ENCODE measurements at places on chromosomes 16 and 17.

- DNase-seq: no peak
These were observed 8.1 kb downstream of the METTL16 start for GRCh38 chr17:2503627-2504026.

- no peak for DNase-seq
These were observed 4.7 kb upstream of the ASGR2 start for GRCh38 chr17:7119314-7119713.

- no peak for DNase-seq
These were observed 1.2 kb downstream of the CHST5 start for GRCh38 chr16:75534560-75535205.

DNA sequence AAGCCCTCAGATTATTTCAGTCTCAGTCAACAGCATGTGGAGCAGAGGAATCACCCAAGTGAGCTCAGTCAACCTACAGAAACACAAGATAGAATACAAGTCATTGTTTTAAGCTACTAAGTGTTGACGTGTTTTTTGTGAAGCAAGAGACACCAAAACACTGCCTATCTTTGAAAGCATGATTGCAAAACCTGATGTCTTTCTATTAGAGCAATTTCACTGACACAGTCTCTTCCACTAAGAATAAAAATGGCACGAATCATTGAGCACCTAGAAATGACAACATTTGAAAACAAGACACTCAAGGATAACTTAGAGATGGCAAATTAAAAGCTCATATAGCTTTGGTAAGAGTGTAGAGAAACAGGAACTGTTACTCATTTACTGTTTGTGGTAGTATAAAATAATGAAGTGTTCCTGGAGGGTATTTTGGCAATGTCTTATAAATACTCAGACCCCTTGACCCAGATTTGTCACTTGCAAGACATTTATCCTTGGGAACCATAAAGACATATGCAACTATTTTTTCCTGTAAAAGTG lies 407.1 kb upstream of the XYLT1 start:
- no peak for DNase-seq

GRCh38 chr16:81238296-81239011 lies at the start of gene BCO1:
Gene BCO1, plus strand, starts transcription at chr16:81238689. Its CDS starts 220 bp downstream, at chr16:81238909.
- DNase-seq: no peak

- no peak for DNase-seq
These were observed 23.1 kb upstream of the BAHCC1 start for GRCh38 chr17:81371910-81372760.

DNA sequence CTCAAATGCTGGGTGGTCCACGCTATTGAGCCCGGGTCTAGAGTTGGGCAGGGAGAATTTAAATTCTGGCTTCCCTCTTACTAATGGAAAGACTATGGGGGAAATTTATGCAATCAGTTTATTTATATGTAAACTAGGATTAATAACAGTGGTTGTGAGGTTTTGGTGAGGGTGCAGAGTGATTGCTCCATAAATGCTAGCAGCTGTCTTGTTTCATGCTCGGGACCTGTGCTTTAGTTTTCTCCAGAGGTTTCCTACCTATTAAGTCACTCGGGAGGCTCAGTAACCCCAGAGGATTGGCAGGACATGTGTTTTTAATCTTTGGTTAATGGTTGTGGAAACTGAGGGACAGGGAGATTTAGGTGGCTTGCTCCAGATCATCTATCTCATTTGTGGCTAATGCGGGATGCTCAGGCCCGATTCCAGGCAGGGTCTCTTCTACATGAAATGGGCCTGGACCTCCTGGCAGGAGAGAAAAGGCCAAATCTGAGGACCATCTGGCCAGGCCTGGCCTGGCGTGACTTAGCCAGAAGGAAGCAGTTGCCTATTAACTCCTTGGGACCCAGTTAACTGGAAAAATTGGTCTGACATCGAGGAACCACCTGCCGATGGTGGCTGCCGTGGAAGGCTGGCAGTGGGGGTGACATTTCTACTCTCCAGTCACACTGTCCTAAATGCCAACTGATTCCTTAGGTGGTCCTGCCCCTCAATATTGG lies 2.1 kb downstream of the PRCD start:
- no peak for DNase-seq

GRCh38 chr16:49350265-49351095 lies 23.1 kb upstream of the C16orf78 start:
- DNase-seq: peak; percentile 4

GRCh38 chr16:1678500-1679098 lies 520 bp downstream of the JPT2 start:
- DNase-seq: peak; percentile 29

DNA sequence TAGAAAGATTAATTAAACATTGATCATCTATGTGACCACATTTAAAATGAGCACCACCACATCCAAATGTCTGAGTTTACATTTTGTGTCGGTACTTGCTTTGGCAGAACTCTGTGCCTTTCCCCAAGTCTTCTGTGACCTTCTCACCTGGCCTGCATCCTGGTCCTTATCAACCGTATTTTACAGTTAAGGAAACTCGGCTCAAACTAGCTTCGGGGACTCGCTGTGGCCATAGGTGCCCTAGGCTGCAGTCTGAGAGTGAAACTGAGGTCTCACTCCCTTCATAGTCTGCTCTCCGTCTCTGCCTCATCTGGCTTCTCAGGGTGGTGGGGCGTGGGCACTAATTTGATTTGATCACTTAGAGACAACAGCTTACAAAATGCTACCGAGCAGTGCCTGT lies 555.5 kb downstream of the WWOX start:
- DNase-seq: no peak

- DNase-seq: no peak
These were observed 70.2 kb downstream of the SPAG9 start for GRCh38 chr17:51050291-51051033.

DNA sequence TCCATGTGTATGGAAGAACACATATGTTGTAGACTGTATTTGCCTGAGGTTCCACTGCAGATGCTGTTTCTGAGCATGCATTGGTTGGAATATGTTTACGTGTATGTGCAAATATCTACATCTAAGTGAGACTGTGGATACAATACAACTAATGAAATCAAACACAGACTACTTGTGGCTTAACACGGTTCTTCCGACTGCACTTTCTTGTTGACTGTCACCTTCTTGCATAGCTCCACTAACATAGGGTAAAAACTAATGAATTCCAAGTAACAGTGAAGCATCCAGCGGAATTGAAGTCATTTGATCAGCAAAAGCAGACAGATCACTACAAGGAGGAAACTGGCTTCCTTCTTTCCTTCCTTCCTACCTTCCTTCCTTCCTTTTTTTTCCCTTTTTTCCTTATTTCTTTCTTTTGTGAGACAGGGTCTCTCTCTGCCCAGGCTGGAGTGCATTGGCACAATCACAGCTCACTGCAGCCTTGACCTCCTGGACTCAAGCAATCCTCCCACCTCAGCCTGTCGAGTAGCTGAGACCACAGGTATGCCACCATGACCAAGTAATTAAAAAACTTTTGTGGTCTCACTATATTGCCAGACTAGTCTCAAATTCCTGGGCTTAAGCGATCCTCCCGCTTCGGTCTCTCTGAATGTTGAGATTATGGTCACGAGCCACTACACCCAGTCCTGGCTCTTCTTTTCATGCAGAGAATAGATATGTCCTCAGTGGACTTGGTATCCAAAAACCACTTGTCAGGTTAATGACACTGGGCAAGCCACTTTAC lies 22.0 kb upstream of the CCL1 start:
- DNase-seq: no peak

DNA sequence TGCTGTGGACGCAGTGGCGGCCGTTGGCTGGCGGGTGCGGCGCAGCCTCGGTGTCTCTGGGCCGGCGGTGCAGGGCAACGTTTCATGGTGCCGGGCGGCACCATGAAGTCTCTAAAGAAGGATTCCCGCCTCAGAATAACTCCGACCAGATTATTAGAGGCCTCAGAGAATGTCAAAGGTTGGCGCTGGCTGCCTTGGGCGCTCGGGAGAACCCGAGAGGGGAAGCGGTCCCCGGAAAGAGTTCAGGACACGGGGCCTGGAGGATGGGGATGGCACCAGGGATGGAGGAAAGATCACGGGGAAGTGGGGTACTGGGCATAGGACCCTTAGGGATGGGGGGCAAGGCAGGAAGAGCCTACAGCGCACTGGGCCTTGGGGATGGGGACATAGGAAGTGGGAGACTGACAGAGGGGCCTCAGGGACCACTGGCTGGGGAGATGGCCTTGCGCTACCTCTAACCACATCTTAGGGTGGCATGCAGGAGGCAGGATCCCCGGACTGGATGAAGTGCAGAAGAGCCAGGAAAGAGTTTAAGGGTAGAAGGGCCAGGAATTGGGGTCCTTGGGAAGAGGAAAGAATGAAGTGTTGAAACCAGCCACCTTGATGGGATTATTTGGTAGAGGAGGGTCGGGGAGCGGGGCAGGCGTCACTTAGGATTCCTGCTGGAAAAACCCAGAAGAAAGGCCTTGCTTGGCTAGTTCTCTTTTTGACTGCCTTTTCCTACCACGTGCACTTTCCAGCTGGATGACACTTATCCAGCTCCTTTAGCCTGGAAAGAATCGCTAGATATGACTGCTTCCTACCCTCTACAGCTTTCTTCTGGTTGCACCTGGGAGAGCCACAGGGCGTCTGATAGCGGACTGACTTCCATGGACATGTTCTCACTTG lies 578 bp downstream of the MYCBPAP start:
- no peak for DNase-seq

DNA sequence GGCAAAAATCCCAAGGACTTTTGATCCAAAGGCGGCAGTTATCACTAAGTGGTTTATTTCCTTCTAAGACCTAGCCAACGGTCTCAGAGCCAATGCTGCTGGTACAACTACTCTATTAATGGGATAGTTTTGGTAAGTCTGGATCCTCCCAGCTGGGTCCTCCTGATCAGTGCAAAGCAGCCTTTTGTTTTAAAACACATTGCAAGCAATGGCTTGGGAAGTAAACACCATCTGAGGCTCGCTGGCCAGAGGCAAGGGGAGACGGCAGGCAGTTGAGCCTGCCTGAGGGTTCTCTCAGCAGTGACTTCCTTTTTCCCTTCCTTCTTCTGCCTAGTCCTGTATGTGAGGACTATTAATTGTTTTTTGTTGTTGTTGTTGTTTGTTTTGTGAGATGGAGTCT lies 1.6 kb upstream of the SLC5A10 start:
- no peak for DNase-seq

DNA sequence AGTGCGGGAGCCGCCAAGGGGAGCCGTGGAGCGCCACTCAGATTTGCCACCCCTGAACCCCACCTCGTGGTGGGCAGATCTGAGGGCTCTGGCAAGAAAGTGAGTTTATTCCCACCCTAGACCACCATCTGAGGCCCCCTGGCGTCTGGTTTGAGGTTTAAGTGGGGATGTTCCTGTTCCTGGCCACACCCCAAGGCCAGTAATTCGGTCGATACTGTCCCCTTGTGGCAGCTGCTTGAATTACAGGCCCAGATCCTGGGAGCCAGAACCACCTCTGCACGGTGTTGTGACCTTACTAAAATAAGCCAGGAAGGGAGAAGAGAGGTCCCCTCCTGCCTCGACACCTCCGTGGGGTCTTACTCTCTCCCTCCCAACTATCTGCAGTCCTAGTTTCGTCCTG lies 3.3 kb upstream of the LAT start:
- no peak for DNase-seq

GRCh38 chr16:87979352-87979751 lies 28.1 kb downstream of the BANP start:
- DNase-seq: no peak

DNA sequence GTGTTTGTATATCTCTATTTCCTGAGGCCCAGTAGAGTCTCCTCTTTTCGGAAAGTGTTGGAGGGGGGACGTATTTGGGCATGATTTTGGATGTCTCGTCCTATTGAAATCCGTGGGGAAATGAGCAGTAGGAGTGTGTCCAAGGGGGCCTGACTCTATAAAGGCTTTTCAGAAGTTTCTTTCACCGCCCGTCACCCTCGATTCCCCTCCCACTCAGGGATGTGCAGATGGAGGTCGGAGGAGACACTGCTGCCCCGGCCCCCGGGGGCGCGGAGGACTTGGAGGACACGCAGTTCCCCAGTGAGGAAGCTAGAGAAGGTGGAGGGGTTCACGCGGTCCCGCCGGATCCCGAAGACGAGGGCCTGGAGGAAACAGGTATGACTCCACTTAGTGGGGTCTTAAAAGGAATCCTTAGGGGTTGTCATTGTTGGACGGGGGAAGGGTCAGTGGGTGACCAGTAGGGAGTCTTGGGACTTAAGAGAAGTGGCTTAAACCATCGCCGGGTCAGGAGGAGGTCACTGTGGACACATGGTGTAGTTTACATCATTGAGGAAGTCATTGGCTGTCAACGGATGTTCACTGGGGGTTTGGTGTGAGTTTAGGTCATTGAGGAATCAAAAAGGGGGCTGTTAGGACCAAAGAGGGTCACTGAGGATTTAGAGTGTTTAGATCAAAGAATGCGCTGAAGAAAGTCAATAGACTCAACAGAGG lies 424 bp downstream of the MON1B start:
- DNase-seq: no peak

DNA sequence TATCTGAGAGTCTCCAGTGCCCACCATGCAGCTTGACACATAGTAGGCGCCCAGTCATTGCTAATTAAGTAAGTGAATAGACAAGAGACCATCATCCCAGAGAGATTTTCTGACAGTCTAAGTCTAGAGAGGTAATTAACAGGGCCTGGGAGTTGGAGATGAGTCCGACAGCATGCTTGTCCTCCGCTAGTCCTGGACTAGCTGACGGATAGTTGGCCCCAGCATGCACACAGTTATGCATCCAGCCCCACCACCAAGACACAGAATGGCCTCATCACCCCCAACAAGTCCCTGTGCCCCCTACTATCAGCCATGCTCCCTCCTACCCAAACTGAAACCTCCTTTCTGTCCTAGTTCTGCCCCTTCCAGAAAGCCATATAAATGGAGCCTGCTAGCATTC lies 10.0 kb downstream of the GRB7 start:
- no peak for DNase-seq

DNA sequence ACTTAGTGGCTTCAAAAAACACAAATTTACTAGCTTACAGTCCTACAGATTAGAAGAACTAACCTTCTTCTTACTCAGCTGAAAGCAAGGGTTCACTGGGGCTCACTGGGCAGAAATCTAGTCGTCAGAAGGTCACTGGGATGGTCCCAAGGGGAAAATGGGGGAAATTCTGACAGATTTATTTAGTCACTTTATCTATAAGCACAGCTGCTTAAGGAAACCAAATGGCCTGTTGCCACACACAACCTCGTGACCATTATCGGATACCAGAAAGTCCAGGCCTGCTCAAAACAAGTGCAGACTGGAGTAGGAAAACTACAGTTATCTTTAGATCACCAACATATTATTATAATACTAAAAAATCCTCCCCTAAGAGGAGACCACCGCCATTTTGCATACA lies 374.6 kb upstream of the ASIC2 start:
- DNase-seq: no peak

All from stimulated activated CD8-positive, alpha-beta memory T cell treated with anti-CD3 and anti-CD28 coated beads, Interleukin-2, amount 100 ng/mL, for 1 hour (primary cell).